ENCODE measurements at places on chromosomes 2 and 18.

DNA sequence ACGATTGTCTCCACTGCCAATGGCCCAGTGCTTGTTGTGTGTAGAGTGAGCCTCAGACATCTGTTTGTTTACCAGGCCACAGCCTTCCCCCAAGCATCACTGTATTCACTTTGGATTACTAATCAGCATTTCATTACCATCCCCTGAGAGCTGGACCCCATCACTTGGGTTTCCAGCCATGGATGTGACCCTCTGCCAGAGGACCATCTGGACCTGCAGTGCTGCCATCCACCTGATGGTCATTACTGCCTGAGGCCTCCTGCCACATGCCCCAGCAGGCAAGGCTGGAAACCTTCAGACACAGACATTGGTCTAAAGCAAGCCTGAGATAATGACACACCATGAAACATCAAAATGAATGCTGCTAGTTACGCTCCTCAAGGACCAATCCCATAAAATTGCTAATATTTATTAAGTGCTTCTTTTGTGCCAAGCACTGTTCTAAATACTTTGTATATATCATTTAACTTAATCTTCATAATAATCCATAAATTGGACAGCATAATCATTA, 2096.3 kb upstream of the CELF4 start:
- DNase-seq, result no peak

DNA sequence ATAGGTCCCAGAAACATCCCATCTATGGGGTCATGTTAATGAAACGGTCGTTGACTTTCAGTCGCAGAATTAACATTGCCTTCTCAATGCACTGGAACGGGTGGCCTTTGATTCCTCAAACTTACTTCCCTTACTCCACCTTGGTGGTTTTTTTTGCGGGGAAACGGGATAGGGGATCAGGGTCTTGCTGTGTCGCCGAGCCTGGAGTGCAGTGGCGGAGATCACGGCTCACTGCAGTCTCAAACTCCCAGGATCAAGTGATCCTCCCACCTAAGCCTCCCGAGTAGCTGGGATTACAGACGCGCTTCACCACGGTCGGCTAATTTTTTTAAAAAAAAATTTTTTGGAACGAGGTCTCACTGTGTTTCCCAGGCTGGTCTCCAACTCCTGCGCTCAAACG, 754 bp downstream of the ATG16L1 start:
- no peak for DNase-seq

DNA sequence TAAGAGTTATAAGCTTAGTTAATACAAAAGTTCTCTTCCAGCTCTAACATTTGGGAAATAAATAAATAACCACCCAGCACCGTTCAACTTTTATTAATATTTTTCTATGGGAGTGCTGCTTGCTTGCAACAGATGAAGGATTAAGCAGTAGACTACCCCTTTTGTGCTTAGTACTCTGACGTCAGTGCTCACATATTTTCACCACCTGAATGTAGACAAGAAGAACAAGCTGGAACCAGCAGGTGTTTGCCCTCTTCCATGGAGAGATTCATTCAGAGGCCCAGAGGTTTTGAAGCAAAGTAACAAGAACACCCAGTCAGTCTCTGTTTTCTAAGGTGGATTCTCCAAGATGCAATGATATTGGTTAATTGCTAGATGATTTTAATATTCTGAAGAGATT, 307.1 kb upstream of the PIK3C3 start:
- DNase-seq, result no peak

DNA sequence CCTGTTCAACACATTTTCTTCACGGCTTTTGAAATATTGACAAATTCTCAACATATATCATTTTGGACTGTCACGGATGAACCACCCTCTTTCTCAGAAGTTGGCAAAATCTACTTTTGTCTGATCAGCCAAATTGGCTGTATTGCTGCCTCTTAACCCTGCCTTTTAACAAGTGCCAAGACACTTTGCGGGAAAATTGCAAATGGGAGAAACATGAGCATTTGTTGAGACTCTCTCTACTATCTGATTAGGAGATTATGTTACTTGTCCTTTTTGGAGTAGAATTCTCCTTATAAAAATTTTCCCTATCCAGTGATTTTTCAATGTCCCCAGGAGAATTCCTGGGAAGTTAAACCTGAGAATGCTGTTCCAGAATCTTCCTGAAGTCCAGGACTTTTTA, 256.2 kb upstream of the ZSWIM2 start:
- no peak for DNase-seq

DNA sequence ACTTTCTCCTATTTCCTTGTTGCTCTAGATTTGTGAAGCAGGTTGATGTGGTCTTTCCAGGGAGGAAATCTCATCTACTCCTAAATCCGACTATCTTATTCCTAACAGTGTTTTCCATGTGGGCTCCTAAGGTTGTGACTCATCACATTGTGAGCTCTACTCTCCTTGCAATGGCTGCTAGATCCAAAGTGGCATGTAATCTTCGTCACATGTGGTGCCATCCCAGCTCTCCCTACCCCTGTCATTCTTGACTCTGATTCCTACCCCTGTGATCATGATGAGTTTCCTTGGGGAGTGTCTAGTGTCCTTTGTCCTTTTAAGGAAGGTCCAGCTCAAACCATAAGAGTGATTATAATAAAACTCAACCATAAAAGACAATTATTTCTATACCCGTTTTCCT, 47.3 kb upstream of the GULP1 start:
- DNase-seq, result no peak

DNA sequence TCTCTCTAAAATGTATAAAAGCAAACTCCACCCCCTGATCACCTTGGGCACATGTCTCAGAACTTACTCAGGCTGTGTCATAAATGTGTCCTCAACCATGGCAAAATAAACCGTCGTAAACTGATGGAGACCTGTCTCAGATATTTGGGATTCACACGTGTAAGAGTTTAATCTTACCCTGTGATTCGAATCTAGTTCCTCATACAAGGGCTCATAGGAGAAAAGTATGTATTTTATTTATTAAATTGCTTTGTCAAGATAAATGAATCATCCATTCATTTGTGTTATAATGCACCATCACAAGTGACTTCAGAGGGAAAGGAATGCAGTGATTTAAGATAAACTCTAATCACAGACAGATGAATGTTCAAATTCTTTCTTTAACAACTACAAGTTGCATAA, 712.5 kb upstream of the LRATD1 start:
- DNase-seq, result no peak

GRCh38 chr2:9360701-9361100, 62.6 kb downstream of the ITGB1BP1 start:
- DNase-seq, result no peak

- DNase-seq, result no peak
Observed at GRCh38 chr2:99763764-99764163, 273.9 kb upstream of the REV1 start.

GRCh38 chr2:120787822-120788700, 52.4 kb downstream of the GLI2 start:
- no peak for DNase-seq

DNA sequence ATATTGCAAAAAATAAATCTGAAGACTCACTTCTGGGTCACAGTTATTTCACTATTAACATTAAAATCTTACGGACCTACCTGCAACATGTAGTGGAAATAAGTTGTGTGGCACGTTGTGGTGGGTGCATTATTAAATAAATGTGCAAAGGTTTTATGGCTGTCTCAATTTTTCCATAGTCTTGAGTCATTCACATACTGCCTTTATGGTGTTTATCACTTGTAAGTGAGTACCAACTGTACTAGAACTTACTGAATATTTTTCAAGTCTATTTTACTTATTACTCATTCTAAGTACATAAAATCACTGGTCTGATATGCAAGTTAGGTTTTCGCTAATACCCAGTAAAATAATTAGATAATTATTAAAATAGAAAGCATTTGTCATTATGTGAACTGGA, 47.6 kb upstream of the SLC30A6 start:
- no peak for DNase-seq

DNA sequence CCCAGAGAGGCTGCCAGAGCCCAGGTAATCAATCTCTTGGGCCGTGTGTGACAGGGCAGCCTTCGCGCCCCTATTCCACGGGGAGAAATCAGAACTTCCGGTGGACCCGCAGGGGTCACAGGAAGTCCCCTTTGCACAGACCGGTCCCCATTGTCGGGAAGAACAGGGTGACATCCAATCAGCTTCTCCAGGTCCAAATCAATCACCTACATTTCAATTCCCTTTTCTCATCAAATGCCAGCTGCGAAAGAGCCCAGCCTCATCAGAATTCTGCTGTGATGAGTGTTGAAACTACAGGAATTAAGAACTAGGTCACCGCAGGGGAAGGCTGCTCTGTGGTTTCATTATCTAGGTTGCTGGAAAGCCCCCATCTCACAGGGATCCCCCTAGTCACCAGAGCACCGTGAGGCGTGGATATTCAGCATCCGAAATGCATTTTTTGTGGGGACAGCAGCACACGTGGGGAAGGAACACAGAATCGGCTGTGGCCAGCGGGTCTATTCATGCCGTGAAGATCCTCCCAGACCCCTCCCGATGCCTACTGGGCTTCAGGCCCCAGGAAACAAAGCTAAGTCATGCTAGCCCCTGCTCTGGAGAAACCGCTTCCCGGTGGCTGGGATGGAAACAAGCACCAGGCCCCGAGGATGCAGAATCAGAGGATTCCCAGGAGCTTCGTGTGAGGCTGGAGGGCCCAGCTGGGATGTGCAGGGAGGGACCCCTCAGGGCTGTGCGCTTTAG, 193.7 kb upstream of the ID2 start:
- no peak for DNase-seq

GRCh38 chr2:151029406-151030157, 232.1 kb downstream of the RBM43 start:
- DNase-seq, result no peak

All from hematopoietic multipotent progenitor cell treated with erythropoietin and hydrocortisone succinate and interleukin-3 and kit ligand, for 17 days (in vitro differentiated cells).